ENCODE measurements at places on chromosomes 2 and 18. TPM values are rescaled to one million over a fixed set of nuclear protein-coding genes. Genes with fewer than 3 reads are reported as not detected.

DNA sequence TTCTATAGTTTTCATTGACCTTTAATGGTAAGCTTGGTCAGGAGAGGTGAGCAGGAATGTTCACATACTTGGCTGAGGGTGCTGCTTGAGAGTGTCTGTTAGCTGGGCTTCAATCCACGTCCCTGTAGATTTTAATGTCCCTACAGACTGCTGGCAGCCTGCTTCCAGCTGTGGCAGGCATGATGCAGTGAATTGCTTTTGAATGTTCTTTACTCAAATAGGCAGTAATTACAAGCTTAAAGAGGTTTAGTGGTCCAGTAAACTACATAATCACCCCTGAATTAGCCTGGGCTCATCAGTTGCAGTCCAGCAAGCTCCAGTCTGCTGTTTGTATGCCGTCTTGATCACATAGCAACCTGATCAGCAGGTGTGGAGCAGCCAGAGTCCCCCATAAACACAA lies 102.1 kb downstream of the MEIS1 start:
- H3K4me3 ChIP-seq, result no peak overlapping the region
- no peak for DNase-seq
- H3K27ac ChIP-seq, result no peak overlapping the region
- no peaks in the 10 kb centered on the region for H3K36me3 ChIP-seq
- no peaks in the 10 kb centered on the region for H3K27me3 ChIP-seq

The DCC gene
- not detected for total RNA-seq

The AKAIN1 gene
- total RNA-seq, result not detected

The GATA6 gene
- total RNA-seq, result not detected

The KCTD1 gene
- total RNA-seq, result 3.0 TPM

The FBXO15 gene
- 1.3 TPM for total RNA-seq

DNA sequence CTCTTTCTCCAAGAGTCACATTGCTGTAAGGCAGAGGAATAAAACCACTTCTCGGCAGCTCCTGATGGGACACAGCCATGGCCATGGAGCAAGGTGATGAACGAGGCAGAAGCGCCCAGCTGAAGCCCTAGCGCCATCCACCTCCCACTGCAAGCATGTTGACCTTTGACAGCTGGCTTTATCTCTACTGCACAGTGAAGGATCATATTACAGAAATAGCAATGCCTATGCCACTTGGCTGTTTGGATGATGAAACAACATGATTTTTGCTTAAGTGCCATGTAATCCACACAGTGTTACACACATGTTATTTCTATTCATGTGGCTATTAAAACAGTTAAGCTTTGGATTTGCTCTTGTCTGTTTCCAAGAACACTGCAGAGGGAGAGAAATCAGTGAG lies 167.7 kb downstream of the VAPA start:
- no peaks in the 10 kb centered on the region for H3K27me3 ChIP-seq
- no peaks in the 10 kb centered on the region for H3K36me3 ChIP-seq
- H3K4me3 ChIP-seq, result no peak overlapping the region
- DNase-seq, result no peak
- H3K4me1 ChIP-seq, result no peaks in the 10 kb centered on the region
- no peak overlapping the region for H3K27ac ChIP-seq

DNA sequence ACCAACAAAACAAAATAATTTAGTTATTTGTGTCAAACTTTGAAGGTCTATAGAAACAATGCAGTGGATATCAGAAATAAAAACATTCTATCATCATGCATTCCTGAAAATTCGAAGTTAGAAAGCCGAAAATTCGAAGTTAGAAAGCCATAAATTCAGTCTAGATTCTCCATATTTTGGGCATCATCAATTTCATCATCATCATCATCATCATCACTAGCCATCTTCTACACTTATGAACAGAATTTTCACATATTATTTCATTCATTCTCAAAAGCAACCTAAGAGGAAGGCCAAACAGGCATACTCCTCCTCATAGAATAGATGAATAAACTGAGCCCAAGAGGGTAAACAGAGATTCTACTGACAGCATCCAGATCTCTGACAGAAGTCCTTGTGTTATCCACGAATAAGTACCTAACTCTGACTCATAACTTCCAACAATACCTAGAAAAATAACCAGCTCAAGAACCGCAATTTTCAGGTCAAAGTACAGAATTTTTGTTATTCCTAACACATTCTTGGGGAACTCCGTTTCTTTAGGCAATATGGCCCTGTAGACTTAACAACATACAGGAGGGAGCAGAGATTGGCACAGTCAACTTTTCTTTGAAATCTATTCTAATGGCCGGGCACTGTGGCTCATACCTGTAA lies 84.7 kb downstream of the TCF4 start:
- H3K36me3 ChIP-seq, result no peaks in the 10 kb centered on the region
- peaks cover 2% of the 10 kb centered on the region for H3K27me3 ChIP-seq
- H3K27ac ChIP-seq, result no peak overlapping the region
- no peak overlapping the region for H3K4me3 ChIP-seq
- no peaks in the 10 kb centered on the region for H3K4me1 ChIP-seq

The IKZF2 gene
- total RNA-seq, result 30.8 TPM

DNA sequence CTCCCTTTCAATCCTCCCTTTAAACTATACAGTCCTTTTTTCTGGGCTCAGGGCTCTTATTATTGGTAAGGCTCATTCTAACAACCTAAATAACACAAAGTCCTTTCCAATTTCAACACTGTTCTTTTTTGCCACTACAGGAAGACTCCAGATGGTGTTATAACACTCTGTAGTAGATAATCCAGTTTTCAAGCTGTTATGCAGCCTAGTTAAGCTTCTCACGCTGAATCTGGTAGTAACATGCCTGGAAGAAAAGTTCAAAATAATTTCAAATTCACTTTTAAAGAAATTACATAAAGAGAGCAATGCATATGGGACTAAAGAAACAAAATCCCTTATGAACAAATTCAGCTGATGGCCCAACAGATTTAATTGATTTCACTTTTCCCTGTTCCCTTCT lies 3.2 kb upstream of the MPP4 start:
- no peak overlapping the region for H3K4me3 ChIP-seq
- H3K4me1 ChIP-seq, result peaks cover 5% of the 10 kb centered on the region
- no peak overlapping the region for H3K27ac ChIP-seq
- H3K27me3 ChIP-seq, result no peaks in the 10 kb centered on the region

The ATP5F1A gene
- total RNA-seq, result 385 TPM

GRCh38 chr2:146734042-146734820 lies 1110.6 kb upstream of the ACVR2A start:
- H3K4me3 ChIP-seq, result no peak overlapping the region
- DNase-seq, result no peak
- H3K27me3 ChIP-seq, result no peaks in the 10 kb centered on the region

DNA sequence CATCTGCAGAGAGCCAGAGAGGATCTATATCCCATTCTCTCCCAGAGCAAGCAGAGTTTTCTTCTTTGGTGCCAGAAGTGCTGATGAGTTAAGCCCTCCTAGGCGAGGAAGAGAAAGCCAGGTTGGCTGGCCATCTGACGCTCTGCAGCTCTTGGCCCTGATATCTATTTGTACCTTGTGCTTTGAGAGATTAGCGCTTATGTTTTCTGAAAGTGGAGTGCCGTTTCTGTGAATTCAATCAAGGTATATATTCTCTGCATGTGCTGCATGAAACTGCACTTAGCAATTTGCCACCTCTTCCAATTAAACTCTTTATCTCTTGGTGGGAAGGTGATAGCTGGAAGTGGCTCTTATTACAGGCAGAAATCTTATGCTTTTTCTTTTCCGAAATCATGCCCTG lies 177.5 kb downstream of the LPIN1 start:
- no peak for DNase-seq
- H3K27ac ChIP-seq, result no peak overlapping the region
- H3K4me3 ChIP-seq, result no peak overlapping the region

GRCh38 chr2:61460163-61460562 lies 10.7 kb downstream of the USP34 start:
- H3K27me3 ChIP-seq, result no peaks in the 10 kb centered on the region
- H3K4me3 ChIP-seq, result no peak overlapping the region
- peaks cover 29% of the 10 kb centered on the region for H3K4me1 ChIP-seq
- H3K27ac ChIP-seq, result no peak overlapping the region
- H3K36me3 ChIP-seq, result peaks cover 22% of the 10 kb centered on the region

The IL1R2 gene
- total RNA-seq, result not detected

The RTKN gene
- total RNA-seq, result 0.57 TPM

The RASGRP3 gene
- 4.0 TPM for total RNA-seq

The SLC9A2 gene
- total RNA-seq, result not detected

GRCh38 chr2:191376981-191377629 lies 131.9 kb downstream of the MYO1B start:
- H3K27ac ChIP-seq, result no peak overlapping the region
- H3K4me3 ChIP-seq, result no peak overlapping the region
- no peaks in the 10 kb centered on the region for H3K36me3 ChIP-seq
- peaks cover 15% of the 10 kb centered on the region for H3K4me1 ChIP-seq

DNA sequence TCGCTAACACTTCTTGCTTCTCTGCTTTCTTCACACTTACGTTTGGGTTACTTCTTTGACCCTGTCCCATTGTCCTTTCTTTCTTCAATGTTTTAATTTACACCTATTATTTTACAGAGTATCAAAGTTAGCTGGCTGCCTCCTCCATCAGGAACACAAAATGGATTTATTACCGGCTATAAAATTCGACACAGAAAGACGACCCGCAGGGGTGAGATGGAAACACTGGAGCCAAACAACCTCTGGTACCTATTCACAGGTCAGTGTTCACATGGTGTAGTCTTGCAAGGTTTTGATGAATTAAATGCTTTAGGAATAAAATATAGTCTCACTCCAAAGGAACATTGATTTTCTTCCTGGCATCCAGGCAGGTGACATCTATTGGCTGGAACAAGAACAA lies 919.0 kb downstream of the MBD2 start:
- H3K4me1 ChIP-seq, result no peaks in the 10 kb centered on the region
- no peak overlapping the region for H3K27ac ChIP-seq
- no peaks in the 10 kb centered on the region for H3K27me3 ChIP-seq
- no peak for DNase-seq
- no peaks in the 10 kb centered on the region for H3K36me3 ChIP-seq
- H3K4me3 ChIP-seq, result no peak overlapping the region

GRCh38 chr2:205675861-205676516 lies 6.3 kb upstream of the NRP2 start:
- DNase-seq, result no peak
- H3K27ac ChIP-seq, result no peak overlapping the region
- H3K4me1 ChIP-seq, result peaks cover 16% of the 10 kb centered on the region
- H3K36me3 ChIP-seq, result no peaks in the 10 kb centered on the region

- H3K4me1 ChIP-seq, result peaks cover 2% of the 10 kb centered on the region
- H3K27me3 ChIP-seq, result no peaks in the 10 kb centered on the region
- H3K27ac ChIP-seq, result no peak overlapping the region
- no peaks in the 10 kb centered on the region for H3K36me3 ChIP-seq
- no peak for DNase-seq
These were observed 66.7 kb upstream of the DNAJC10 start for GRCh38 chr2:182649316-182649715.

DNA sequence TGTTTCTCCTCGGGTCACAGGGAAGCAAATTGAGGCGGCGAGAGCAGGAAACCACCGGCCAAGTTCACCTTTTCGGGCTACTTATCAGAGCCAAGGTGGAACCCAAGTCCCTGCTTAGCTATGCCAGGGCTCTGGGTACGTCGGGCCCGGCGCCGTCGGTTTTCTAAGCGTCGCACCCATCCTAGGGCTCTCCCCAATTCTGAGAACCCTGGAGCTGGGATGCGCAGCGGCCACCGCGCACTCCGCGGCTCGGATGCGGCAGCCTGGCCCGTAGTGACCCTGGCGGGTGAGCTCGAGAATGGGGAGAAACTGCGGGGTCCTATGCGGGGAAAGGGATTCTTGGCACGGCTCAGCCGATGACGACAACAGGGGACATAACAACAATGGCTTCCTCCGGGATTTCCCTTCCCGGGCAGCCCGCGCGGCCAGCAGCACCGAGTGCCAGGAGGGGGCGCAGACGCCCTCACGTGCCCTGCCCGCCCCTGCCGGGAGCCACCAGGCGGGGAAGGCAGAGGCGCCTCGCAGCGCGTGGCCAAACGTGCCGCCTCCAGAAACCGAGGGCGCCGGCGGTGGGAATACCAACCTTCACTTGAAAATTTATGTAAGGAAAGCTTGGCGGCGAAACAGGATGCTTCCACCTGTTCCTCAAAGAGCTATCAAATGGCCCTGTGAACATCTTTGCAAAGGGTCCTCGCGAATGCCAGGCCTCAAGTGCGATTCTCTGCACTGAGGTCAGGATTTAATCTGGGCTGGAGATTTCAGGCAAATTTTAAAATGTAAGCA lies 2.1 kb upstream of the SLC30A3 start:
- H3K36me3 ChIP-seq, result no peaks in the 10 kb centered on the region
- H3K4me1 ChIP-seq, result peaks cover 26% of the 10 kb centered on the region
- peak overlapping the region; percentile 48 for H3K4me3 ChIP-seq
- no peak overlapping the region for H3K27ac ChIP-seq
- DNase-seq, result peak; percentile 43

DNA sequence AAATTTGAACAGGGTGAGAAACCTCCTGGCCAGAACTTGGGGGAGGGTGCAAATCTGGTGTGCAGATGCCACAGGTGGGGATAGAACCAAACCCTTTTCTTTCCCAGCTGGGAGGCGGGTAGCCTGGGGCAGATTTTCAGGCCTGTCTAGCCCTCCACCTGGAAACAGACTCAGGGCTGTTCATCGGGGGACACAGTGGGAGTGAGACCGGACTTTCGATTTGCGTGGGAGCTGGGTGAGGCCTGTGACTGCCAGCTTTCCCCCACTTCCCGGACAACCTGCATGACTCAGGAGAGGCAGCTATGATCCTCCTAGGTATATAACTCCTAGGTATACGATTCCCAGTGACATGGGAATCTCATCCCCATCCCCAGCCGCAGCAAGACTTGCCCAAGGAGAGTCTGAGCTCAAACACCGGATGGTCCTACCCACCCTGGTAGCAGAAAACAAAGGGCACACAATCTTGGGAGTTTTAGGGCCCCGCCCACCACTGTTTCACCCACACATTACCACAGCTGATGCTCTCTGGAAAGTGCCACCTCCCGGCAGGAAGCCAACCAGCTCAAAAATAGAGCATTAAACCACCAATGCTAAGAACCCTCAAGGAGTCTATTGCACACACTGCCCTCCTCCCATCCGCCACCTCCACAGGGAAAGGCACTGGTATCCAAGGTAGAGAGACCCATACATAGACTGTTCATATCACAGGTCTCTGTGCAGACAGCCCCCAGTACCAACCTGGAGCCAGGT lies 92.5 kb downstream of the BARD1 start:
- no peak overlapping the region for H3K27ac ChIP-seq
- no peak for DNase-seq
- H3K4me1 ChIP-seq, result peaks cover 8% of the 10 kb centered on the region
- peaks cover 52% of the 10 kb centered on the region for H3K36me3 ChIP-seq
- no peak overlapping the region for H3K4me3 ChIP-seq

Measured in activated CD8-positive, alpha-beta T cell treated with anti-CD3 and anti-CD28 coated beads, Interleukin-2, amount 10 ng/mL, durations not matched to agents 7 days and 5 days (primary cell).